ENCODE measurements at places on chromosomes 5 and 9.
A peak's percentile ranks its signal among the peaks of the same experiment; 100 is the strongest.

- no peak for DNase-seq
These were observed 40.1 kb upstream of the GRHPR start for GRCh38 chr9:37382161-37382981.

DNA sequence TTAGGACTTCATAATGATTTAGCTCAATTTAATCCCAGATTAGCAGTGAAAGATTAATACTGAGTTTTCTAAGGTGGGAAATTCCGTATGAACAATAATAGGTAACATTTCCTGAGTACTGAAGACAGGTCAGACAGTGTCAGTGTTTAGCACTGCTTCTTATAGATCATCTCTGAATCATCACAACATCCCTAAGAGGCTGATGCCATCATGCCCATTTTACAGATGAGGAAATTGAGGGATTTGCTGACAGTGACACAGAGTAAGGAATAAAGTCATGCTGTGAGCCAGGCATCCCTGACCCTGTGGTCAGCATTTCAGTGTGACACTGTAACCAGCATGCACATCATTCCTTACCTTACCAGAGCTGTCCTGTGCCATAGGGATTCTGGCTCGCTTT, 44.5 kb downstream of the DAPK1 start:
- DNase-seq: no peak

- DNase-seq: no peak
These were observed 119.3 kb upstream of the WWC1 start for GRCh38 chr5:168171901-168172759.

DNA sequence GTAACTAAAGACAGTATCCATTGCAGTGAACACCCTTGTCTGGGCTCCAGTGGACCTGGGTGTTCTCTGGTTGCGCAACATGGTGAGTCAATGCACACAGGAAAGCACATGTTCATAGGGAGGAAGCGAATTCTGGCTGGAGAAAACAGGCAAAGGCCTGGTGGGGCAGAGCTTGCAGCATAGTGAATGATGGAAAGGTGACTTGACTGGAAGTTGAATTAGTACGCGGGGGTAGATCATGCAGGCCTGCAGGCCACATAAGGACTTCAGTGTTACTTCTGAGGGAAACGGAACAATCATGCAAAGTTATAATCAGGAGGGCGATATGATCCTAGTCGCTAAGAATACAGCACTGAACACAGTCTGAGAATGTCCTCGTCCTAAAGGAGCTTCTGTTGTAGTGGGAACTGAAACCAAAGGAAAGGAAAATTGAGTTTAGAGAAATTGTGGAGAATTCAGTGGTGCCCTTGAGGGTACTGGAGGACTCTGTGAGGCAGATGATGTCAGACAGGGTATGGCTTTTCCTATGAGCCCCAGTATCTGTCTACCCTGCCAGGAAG, 71.9 kb upstream of the RANBP3L start:
- DNase-seq: no peak

DNA sequence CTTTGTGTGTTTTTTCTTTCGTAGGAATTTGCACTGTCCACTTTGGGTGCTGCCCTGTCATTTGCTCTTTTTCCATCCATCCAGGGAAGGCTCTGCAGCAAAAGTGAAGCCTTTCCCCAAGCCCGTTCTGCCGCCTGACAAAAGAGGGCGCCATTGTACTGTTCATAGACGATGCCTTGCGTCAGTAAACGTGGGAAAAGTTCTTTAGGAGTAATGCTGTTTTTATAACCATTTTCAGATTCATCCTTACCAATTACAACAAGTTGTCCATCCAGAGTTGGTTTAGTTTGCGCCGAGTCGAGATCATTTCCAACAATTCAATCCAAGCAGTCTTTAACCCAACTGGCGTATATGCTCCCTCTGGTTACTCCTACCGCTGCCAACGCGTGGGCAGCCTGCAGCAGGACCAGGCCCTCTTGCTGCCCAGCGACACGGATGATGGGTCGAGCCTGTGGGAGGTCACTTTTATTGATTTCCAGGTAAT, 34.3 kb upstream of the RPS23 start:
- peak; percentile 1 for DNase-seq

GRCh38 chr5:161602736-161603135, 56.2 kb upstream of the GABRB2 start:
- no peak for DNase-seq

DNA sequence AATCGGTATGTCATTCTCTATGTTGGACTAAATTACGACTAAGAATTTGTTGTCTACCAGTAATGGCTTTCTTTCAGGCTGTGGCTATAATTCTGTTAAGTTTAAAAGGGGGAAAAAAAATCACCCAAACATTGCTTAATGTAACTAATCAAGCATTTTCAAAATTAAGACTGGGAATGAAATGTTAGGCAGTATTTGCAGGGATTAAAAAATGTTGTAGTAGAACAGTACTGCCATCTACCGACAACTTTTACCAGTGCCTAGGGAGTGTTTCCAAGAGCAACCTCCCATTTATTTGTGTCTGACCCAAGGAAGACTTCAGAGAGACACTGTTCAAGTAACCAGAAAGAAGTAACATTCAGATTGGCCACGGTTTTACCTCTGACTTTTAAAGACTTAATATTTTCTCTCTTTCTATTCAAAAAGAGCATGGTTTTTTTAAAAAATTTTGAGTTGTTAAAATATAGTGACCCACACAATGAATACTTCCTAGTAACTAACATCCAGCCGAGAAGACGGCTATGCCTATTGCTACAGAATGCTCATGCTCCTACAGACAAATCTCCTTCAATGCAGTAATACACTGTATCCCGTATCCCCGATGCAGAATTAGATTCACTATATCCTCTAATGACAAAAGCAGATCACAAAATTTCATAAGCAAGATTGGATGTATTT, 92.4 kb downstream of the ARL15 start:
- DNase-seq: no peak

GRCh38 chr5:26625099-26625498, 413.3 kb downstream of the CDH9 start:
- no peak for DNase-seq

DNA sequence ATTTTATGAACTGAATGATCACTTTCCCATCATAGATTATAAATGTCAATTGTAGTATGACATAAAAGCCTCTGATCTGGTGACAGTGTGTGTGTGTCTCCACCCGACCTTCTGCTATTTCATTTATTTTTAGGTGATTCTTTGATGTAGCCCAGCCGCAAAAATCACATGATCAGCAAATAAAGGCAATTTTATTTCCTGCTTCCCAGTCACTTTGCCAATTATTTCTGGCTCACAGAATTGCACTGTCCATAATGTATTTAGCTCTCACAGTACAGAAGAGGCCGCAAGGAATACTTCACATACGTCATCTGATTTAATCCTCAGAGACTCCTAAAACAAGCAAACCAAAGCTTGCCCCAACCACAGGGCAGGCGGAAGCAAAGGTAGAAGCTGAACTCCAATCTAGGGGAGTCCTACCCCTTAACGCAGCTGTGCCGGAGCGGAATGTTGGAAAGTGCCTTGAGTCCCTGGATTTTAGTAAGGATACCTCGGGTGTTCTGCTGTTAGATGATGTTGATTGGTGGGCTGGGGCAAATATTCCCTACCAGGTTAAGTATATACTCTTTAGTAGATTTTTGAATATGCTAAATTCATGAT, 384.0 kb upstream of the IRX4 start:
- DNase-seq: no peak

- no peak for DNase-seq
These were observed 59.5 kb downstream of the TMEM174 start for GRCh38 chr5:73232266-73233041.

DNA sequence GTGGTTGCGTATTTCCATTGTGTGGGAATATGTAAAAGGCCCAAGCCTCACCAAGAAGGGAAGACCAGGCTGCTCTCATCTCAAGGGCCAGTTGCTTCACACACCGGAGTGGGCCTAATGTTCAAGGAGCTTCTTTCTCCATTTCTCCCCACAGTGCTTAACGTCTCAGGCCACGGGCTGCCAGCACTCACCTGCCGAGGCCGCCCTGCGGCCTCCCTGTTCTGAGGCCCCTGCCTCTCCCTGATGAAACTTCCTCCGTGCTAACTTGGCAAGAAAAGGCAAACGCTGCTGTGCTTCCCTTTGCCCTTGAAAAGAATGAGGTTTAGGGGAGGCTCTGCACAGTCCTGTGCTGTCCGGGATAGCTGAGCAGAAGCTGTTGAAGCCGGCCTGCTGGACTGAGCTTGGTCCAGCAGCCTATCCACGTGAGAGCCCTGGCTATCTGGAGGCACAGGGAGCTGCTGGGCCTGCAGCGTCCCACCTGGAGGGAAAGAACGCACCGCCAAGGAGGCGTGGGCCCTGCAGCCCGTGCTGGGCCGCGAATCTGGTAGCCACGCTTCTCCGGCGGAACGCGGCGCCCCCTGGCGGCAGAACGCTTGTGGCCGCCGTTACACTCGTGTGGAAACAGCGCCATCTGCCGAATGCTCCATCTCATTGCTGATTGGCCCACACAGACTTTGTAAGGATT, 73.5 kb upstream of the PRSS3 start:
- DNase-seq: peak; percentile 87

GRCh38 chr5:172183881-172184280, 4.1 kb downstream of the STK10 start:
- no peak for DNase-seq

GRCh38 chr9:71079451-71079850, 42.0 kb downstream of the TRPM3 start:
- no peak for DNase-seq

GRCh38 chr5:90518661-90519060, 10.7 kb downstream of the LYSMD3 start:
- no peak for DNase-seq

GRCh38 chr5:1545805-1546355, 22.1 kb upstream of the LPCAT1 start:
- DNase-seq: no peak

GRCh38 chr5:68551436-68551835, 335.9 kb downstream of the PIK3R1 start:
- DNase-seq: no peak

- DNase-seq: no peak
These were observed 150.4 kb upstream of the PCSK5 start for GRCh38 chr9:75739884-75740611.

GRCh38 chr5:147455822-147456450, 53.9 kb downstream of the DPYSL3 start:
- DNase-seq: no peak

DNA sequence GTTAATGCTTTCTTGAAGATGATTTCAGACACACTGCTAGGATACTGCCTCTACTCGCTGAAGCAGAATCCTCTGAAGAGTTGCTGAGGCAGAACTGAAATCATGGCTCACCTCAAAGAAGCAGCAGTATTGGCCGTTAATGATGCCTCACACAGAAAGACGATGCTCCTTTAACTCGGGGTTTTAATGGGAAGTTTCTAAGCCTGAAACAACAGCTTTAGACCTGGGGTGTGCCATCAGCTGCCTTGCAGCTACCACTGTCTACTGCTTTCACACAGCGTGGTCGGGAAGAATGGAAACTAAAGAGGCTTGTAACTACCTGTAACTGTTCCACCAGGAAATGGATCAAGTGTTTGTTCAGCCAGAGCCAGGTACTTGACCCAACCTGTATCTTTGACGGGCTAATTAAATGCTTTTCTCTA, at the start of gene CTXN3:
TSS of gene CTXN3 (plus strand) at position 65 of the 422 bp plus-strand sequence. CDS start 8,440 bp downstream, outside the sequence.
- no peak for DNase-seq

GRCh38 chr9:2663461-2664173, 42.0 kb downstream of the VLDLR start:
- DNase-seq: no peak

DNA sequence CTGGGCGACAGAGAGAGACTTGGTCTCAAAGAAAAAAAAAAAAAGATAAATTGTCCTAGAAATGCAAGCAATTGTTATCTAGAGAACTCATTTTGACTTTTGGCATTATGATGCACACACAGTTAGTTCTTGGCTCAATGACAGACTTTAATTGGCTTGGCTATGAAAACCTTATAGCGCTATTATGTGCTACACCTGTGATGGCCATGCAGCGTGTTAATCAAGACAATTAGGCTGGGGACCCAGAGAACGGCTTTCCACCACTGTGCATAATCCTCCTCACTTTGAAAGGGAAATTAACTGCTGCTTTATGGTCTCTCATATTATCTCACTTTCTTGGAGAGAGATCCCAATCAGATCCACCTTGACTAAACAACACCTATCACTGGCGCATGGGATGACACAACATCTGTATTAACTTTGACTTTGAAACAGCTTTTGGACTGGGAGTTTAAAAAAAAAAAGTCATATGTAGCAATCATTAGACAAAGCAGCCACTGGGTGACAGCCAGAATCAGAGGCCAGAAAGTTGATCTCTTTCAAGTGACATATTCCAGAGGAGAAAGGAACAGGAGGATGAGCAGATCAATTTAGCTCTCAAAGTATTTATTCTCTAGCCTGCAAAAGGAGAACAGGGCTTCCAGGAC, 132.5 kb downstream of the PPP2R2B start:
- no peak for DNase-seq

DNA sequence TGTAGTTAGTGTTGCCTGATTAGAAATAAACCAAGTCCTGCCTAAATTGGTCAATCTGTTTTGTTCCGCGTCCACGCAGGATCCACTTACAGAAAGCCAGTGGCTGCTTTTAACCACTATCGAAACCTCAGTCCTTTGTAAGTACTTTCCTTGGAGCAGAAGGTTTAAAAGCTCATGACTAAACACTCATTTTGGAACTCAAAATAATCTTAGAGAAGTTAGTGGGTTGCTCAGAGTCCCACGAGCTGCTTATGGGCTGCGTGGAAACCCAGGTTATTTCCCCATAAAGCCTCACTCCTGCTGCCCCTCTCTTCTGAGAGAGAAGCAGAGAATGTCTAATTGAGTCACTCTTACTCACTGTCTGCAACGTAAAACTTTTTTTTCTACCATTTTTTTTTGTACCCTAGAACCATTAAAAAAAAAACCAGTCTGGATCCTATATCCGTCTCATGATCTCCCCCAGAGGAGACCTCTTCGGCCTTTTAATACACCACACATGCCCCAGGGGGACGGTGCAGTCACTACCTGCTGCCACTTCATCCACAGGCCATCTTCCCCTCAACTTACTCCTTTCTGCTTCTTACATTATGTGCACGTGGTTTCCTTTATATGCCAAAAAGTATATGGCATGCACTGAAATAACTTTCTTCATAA, 7.6 kb downstream of the BASP1 start:
- no peak for DNase-seq

GRCh38 chr5:64595031-64595855, 89.4 kb downstream of the RGS7BP start:
- DNase-seq: no peak

DNA sequence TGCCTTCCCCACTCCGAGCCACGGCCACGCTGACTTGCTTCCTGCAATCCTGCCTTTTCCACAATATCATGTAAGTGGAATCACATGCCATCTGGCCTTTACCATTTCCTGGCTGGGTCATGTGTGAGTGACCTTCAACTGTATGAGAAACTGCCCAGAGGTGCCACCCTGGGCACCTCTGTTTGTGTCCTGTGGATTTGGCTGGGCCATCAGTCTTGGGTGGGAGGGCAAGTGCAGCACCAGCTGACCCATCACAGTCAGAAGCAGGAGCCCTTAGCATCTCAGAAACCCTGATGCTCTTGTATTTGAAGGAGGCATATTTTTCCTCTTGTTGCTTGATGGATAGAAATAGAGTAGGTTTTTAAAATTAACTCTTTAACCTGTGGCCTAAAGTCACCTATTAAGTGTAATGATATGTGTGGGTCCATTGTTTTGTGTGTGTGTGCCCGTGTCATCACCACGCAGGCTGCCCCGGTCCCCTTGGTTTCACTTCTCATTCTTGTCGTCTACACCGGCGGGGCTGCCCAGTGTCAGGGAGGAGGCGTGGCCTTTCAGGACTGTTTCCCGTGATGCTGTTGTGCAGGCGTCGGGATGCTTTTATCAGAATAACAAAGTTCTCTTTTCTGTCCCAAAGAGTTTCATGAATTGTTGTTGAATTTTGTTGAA, 52.1 kb upstream of the CACNA1B start:
- no peak for DNase-seq
